ENCODE measurements at places on chromosomes 16 and 17.

DNA sequence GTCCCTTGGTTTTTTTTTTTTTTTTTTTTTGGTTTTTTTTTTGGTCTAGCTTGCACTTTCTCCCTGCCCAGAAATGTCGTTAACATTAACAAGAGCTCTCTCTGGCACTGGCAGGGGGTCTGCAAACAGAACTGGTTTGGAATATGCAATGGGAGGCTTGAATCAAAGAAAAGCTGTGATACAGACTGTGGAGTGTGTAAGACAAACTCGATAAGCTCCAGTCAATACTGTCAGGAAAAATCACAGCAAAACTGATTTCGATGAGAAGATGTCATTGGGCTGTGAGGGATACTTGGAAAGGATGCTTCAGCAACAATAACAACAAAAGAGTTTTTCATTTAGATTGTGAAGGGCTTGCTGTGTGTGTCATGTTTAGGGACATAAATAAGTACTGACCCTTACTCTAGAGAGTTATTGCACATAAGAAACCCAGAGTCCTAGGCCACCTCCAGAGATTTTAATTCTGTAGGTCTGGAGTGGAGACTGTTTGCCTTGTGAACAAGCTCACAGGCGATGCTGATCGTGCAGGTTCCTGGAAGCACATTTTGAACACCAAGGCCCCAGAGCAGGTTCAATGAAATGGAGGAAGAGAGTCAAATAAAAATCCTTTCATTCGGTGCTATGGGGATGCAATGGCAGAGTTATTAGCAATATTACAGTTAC, 470.7 kb upstream of the RBFOX1 start:
- no peak for DNase-seq

GRCh38 chr17:60103957-60104356, 25.2 kb upstream of the HEATR6 start:
- DNase-seq: no peak

DNA sequence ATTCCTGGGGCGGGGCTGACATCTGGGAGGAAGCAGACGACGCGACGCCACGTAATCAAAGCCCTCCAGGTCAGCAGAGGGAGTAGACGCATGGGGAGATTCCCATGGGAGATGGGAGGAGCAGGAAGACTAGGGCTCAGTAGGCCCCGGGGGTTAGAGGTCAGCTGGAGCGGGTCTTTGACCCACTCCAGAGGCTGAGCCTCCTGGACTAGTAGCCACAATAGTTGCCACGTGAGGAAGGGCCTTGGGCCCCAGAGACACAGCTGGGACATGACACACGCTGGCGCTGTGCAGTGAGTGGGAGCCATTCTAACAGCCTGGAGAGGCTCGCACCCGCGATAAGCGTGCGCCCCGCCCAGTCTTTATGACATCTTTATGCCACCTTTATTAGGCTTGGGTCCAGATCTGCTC, 95.7 kb upstream of the AMZ2 start:
- DNase-seq: no peak

DNA sequence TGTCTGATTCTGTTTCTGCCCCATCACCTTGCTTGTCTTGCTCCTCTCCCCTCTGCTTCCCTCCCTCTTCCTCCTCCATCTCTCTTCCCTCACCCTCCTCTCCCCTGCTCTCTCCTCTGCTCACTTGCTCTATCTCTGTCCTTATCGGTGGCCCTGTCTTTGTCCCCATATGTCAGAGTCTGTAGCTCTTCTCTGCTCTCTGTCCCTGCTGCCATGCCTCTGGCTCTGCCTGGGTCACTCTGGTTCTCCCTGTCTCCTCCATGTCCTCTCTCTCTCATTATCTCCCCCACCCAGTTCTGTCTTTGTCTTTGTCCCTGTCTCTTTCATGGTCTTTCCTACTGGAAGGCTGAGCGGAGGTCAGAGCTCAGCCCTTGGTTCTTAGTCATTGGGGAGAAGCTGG, 169.1 kb upstream of the NLRP1 start:
- no peak for DNase-seq

DNA sequence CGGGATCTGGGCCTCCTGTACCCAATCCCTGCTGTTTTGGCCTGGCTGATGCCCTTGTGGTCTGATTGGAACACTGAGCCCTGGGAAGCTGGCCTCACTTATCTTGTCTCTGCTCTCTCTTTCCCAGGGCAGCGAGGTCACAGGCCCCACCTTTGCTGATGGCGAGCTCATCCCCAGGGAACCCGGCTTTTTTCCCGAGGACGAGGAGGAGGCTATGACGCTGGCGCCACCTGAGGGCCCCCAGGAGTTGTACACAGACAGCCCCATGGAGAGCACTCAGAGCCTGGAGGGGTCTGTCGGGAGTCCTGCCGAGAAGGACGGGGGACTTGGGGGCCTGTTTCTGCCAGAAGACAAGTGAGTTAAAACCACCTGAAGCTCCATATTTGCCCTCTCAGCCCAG, 126.0 kb downstream of the RAB11FIP4 start:
- no peak for DNase-seq

DNA sequence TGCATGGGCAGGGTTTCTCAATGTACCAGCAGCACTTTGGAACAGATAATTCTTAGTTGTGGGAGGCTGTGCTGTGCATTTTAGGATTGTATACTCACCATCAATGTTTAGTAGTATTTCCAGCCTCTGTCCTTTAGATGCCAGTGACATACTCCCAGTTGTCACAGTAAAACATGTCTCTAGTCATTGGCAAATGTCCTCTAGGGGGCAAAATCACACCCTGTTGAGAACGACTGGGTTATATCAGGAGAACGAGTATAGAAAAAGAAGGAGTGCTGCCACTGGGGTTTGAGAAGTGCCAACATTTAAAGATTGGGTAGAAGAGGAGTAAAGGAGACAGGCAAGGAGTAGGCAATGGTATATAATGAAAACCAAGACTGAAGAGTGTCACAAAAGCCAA, 37.9 kb upstream of the SMIM36 start:
- no peak for DNase-seq

DNA sequence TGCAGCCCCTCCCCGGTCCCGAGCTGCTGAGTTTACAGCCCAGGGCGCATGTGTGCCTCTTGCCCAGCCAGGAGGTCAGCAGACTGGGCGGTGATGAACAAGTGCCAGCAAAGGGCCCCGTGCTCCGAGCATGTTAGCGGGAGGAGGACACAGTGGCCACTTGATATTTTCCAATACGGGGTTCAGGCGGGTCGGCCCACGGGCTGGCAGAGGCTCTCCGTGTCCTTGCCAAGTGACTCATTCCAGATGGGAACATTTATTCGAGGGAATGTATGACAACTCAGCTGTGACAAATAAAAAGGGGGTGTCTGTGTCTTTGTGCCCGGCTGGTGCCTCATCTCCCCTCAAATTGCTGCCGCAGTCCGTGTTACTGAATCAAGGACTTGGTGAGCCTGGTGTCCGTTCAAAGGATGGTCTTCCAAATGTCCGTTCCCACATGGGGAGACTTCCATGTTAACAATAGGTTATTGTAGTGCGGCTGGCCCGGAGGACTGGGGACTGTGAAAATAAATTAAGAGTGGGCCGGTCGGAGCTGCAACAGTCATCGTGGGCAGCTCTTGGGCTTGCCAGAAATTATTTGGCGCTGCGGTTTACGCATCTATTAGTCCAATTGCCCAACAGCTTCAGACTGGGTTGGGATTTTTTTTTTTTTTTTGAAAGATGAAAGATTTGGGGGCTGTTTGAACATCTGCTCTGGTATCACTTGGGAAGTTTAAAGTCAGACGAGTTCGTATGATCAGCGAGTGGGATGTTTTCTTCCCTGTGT, 174.0 kb upstream of the CIBAR2 start:
- no peak for DNase-seq

- no peak for DNase-seq
These were observed 2.5 kb upstream of the HEATR9 start for GRCh38 chr17:35870906-35871819.

GRCh38 chr17:81809556-81809998, 5.6 kb downstream of the GCGR start:
- no peak for DNase-seq

DNA sequence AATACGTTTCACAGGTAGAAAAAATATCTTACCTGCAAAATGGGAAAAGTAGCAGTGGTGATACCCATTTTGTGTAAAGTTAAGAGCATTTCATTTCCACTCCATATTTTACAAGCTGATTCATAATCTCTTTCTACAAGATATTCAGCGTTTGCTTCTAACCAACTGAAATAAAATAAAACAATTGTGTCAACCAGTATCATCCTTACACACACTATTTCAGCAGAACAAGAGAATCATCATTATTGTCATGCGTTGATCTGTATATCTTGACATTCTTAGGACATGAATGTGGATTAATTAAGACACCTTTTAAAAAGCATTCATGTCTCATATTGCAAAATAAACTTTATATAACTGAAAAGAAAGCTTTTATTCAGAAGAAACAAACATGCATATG, 69.8 kb downstream of the BRIP1 start:
- DNase-seq: no peak

GRCh38 chr16:57920215-57920879, 50.6 kb downstream of the CNGB1 start:
- DNase-seq: no peak

DNA sequence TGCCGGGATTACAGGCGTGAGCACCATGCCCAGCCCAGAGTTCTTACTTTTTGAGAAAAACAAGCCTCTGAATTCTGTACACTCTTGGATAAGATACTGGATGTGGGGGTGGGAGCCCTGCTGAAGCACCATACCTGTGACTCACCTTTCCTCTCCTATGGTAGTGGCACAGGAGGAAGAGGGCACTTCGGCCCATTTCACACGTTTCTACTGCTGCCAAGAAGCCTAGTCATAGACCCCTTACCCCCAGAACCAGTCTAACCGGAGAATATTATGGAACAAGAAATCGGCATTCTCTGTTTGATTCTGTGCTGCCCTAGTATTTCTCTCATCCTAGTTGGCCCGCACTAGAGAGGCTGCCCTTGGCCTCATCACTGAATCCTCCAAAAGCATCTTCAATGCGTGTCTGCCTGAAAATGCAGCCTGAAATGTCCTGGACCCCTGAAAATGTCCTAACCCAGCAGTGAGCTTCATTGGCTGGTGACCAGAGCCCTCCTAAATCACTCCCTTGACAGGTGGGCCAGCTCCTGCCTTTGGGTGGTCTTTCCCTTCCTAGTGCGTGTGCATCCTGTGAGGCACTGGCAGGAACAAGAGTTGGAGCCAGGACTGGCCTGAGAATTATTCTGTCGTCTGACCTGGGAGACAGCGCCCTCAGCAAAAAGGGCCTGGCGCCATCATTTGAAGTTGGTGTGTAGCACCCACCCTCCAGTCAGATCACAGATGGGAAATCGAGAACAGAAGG, 37.9 kb downstream of the NDEL1 start:
- no peak for DNase-seq

DNA sequence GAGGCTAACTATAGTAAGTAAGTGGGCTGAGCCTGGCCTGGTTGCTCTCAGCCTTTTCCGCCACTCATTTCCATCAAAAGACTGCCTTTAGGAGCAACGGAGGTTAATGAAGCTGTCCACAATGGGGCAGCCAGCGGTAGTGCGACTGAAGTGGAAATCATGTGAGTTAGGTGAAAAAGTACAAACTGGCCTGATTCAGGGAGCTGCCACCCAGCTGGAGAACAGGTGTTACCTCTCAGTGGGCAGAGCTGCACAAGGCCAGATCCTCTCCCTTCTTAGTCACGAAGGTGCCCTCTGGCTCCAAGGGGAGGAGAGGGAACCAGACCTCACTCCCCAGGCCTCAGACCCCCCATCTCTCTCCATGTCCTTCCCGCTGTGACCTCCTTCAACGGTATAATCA, 34.4 kb upstream of the CDRT4 start:
- no peak for DNase-seq

GRCh38 chr16:57637020-57637419, 8.6 kb downstream of the ADGRG1 start:
- DNase-seq: no peak

DNA sequence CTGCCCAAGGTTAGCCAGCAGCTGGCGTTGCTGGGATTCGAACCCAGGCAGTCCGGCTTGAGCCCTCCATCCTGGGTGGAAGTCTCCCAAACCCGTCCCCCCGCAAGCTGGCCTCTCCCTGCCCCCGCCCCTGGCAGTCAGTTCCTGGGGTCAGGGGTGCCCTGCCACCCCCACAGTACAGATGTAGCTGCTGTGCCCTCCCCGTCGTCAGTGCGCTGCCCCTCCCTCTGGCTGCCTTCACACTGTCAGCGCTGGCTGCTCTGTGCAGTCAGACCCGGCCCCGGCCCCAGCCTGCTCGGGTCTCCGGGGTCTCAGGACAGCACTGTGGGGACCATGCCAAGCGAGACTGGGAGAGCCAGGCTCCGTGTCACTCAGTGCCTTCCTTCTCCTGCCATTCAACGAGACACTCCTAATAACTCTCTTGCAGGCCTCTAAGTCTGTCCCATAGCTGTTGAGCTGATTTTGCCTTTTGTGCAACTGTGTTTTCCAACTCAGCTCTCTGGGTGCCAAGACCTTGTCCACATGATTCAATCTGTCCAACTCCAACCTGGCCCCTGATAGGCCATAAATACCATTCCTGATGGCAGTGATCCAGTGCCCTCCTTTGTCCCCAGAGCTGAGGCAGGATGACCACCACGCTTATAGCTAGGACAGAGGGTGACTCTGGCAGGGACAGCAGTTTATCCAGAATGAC, 55.5 kb upstream of the IL34 start:
- no peak for DNase-seq

GRCh38 chr17:74475189-74475588, 8.8 kb downstream of the CD300A start:
- DNase-seq: no peak

DNA sequence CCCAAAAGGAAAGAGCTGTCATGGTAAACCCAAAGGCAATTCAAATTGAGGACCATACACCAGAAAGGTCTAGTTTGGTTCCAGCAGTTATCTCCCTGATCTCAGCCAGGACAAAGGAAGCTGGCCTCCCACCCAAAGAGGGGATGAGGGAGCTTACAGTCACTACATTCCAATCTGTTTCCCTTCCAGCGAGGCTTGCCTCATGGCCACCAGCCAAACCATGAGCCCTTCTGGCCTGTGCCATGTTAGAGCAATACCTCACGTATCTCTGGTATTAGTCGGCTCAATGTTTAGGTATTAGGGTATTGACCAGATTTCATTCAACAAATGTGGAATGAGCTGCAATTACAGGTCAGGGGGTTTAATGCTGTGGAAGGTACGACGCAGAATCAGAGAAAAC, 8.4 kb downstream of the NDUFAB1 start:
- no peak for DNase-seq

GRCh38 chr17:33858121-33858520, 397.0 kb upstream of the CCL2 start:
- DNase-seq: no peak

DNA sequence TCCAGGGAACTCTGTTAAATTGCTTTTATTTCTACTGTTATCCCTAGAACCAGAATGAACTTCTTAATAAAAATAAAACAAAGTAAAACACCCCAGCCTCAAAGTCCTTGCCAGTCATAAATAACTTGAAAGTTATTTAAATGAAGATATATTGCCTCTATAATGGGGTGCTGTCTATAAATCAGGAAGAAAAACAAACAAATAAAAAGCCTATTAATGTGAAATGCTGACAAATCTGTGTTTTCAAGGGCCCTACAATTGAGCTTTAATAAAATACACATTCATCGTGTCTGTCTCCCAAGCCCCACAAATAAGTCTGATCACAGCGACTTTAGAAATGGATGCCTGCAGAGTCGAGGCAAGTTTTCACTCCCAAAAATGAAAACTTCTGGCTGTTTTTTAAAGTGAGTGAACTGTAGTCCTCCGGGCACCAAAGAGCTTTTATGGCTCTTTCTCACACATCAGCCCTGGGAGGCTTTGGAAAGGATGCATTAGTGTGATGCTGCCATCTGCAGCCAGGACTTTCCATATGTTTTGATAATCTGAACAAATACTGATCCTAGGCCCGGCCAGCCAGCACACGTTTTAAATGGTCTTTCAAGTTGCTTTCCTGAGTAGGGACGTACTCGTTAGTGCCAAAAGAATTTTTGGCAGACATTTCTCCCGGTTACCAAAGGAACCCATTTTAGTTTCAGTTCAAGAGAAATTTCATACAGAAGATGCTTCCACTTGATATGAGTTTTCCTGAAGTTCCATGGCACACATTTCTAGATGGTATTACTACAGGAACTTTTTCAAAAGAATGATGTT, 16.3 kb downstream of the NACA2 start:
- DNase-seq: no peak
